ENCODE measurements at places on chromosomes 7 and 10.

DNA sequence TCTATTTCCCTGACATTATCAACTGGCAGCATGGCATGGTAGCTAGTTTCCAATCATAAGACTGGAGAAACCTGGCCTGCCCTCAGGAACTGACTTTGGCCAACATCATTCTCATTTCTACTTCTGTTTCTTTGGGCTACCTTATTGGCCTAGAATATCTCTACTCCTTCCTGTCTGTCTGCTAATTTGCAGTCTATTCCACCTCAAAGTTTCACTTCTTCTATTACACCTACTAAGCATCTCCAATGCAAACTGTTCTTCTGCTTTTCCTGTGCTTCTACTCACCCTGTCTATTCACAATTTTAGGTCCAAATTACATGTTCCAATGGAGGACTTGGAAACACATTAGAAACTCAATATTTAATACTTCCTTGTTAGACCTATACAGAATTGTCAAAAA lies 65.6 kb downstream of the ZNF503 start:
- DNase-seq = no peak

DNA sequence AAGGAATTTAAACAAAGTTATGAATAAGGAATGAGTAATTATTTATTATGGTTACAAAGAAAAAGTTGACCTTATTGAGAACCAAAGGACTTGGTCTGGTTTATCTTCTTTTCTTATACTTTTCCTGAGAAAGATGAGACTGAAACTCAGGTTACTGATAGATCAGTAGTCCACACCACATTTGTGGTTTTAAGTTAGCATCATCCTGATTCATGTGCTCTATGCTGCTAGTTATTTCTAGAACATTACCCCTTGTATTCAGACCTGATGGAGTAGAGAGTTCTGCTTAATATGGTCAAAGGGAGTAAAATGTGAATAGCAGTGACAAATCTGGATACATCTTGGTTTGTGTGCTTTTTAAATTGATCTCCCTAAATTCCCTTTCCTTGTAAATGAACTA lies 63.8 kb downstream of the FOXP2 start:
- no peak for DNase-seq

DNA sequence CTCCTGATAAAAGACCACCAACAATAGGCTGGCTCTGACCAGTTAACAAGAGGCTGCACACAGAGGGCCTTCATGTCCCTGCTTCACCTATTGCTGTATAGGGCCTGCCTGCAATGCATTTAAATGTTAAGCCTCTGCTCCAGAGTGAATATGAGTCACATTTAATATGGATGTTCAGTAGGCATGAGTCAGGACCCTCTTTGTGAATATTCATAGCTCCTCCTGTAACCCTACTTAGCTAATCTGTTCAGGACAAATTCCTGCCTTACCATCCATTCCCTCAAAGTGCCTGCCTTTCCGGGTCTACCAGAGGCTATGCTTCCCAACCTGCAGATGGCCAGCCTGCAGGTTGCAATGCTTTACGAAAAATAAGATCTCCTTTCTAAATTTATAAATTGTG lies 32.5 kb downstream of the ARHGAP22 start:
- no peak for DNase-seq

- no peak for DNase-seq
Measured at GRCh38 chr10:24184455-24184854, 24.5 kb upstream of the KIAA1217 start.

DNA sequence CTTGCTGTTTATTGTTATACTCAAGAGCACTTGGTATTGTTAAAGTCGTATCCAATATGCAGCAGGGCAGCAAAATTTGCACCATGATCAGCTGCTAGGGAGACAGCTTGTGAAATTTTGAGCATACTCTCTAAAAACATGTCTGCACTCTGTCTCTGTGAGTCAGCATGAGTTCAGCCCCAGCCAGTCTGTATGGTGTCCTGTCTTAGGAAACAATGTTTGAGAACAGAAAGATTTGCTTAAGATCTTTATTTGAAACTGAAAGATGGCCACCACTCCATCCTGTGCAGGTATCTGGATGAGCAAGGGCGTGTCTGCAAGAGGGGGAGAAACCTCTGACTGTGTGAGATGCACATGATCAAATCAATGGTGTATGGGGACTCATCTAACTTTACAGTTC lies 97.1 kb downstream of the GNAI1 start:
- no peak for DNase-seq

DNA sequence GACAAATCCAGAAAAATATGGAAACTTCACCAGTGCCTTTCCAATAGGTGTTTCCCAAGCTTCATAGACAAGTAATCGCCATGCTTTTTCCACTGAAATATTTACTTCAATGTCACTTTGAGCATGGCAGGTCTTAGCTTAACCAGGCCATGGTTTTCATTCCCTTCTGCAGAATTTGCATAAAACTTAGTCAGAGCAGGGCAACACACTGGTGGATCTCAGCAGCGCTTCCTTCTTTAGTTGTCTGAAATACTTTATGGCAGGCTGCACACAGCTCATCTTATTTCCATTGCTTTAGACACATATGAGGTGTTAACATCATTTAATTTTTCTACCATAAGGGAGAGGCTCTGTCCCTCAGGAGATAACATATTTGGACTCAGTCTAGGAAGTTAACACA lies 102.9 kb upstream of the AHR start:
- no peak for DNase-seq

GRCh38 chr7:123725586-123726171 lies 23.1 kb downstream of the WASL start:
- no peak for DNase-seq

- no peak for DNase-seq
Measured at GRCh38 chr10:129328546-129328945, 138.5 kb upstream of the MGMT start.

- DNase-seq = no peak
Measured at GRCh38 chr10:76251841-76252671, 820.6 kb downstream of the LRMDA start.

- no peak for DNase-seq
Measured at GRCh38 chr10:62231371-62231770, 37.3 kb downstream of the RTKN2 start.

DNA sequence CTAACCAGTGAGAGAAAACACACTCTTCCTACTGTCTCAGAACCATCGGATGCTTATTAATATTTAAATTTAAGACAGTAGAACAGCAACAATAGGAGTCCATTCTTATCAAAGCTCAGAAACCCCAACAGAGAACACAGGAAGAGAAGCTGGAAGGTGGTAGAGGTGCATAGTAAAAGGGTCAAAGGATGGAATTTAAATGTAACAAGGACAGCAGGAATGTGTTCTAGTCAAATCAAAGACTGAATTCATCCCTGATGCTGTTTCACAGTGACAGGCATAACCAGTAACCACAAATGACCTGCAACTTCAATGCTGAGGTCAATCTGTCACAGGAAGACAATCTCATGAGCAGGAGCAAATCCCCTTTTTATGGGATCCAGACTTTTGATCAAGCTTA lies 1259.7 kb downstream of the XPNPEP1 start:
- no peak for DNase-seq

DNA sequence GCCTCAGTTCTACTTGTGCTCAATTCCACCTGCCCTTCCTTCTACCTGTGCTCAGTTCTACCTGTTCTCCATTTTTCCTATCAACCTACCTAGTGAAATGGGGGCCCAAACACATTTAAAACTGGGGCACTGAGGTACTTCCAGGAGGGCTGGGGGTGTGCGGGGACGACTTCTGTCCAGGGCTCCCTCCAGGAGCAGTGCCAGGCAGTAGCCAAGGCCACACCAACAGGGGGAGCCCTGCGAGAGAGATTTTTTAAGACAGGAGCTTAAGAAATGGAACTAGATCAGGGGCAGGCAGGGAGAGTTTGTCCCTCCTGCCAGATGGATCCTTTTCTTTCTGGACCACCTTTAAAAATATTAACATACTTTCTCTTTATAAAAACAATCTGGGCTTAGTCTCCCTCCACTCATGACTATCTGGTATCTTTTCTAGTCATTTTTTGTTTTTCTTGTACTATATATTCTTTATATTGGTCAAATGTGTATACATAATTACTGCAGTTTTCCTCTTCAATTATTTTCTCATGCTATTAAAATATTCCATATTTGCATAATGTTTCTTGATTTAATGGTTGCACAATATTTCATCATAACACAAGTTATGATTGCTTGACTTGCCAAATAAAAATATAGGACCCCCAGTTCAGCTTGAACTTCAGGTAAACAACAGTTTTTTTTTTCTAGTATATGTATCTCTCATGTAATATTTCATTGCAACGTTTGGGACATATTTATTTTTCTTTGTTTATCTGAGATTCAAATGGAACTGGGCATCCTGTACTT lies 47.3 kb upstream of the INSYN2A start:
- no peak for DNase-seq

- DNase-seq = no peak
Measured at GRCh38 chr10:69004821-69005220, 16.2 kb downstream of the KIFBP start.

DNA sequence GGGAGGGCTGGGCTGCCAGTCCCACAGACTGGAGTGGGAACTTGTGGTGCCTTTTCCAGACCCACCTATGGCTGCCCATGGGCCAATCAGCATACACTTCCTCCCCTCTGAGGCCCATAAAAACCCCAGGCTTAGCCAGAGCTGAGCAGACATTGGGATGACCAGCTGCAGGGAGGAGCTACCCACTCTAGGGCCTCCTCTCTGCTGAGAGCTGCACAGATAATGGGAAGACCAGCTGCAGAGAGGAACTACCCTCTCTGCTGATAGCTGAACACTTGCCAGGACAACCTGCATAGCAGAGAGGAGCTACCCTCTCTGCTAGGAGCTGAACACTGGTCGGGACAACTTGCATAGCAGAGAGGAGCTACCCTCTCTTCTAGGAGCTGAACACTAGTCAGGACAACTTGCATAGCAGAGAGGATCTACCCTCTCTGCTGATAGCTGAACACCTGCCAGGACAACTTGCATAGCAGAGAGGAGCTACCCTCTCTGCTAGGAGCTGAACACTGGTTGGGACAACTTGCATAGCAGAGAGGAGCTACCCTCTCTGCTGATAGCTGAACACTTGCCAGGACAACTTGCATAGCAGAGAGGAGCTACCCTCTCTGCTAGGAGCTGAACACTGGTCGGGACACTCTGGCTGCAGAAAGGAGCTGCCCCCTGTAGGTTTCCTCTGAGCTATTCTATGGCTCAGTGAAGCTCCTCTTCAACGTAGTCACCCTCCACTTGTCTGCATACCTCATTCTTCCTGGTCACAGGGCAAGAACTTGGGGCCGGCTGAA lies 88.3 kb upstream of the CACUL1 start:
- DNase-seq = no peak

GRCh38 chr7:43769791-43770465 lies 11.4 kb downstream of the BLVRA start:
- DNase-seq = no peak

DNA sequence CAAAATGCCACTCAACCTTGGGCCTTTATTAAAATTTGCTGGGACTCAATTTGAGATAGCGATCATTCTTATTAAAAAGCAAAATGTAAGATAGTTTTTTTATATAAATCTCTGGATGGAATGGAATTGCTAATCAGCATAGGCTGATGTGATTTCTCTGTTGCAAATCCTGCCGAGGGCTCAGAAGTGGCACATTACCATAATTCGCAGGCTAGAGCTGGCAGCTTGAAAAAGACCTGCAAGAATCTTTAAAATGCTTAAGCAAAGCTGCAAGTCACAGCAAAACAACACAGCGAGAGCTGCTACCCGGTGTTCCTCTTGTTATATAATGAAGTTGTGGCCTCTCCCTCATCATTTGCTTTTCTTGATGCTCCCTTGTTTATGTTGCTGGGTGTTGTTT lies 448.1 kb downstream of the GATA3 start:
- no peak for DNase-seq

- DNase-seq = no peak
Measured at GRCh38 chr7:99272476-99273045, at the start of gene MYH16. Gene MYH16 (plus strand): TSS chr7:99272839.

DNA sequence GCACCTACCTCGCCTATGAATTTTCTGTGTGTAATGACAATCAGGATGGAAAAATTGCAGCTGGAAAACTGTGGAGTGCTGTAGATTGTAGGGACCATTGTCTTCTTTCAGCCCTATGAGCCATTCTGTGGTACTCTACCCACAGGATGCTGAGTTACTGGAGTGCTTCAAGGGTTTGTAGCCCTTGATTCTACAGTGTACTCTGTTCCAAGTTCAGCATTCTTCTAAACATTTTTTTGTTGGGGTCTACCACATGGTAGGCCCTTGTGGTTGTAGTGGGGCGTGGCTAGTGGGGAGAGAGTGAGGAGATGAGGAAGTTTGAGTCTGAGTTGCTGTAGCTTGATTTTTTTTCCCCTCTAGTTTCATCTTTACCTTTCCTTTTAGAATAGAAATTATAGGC lies 33.5 kb downstream of the REEP3 start:
- DNase-seq = no peak

DNA sequence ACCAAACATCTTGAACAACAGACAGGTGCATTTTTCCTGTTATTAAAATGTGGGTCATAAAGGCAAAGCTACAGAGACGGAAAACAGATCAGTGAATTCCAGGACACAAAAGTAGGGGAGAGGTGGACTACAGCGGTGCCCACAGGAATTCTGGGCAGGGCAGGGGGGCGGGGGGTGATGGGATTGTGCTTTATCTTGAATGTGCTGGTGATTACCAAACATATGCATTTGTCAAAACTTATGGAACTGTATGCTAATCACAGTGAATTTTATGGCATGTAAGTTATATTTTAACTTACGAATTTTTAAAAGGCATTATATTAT lies 519.4 kb downstream of the CNTNAP2 start:
- DNase-seq = no peak
